Activated CD4-positive, CD25-positive, alpha-beta regulatory T cell treated with anti-CD3 and anti-CD28 coated beads, Interleukin-2, amount 50 U/mL, for 72 hours (primary cell): ENCODE measurements at places on chromosomes 3 and 15.
A peak's percentile ranks its signal among the peaks of the same experiment; 100 is the strongest.

- DNase-seq: no peak
Measured at GRCh38 chr3:8882171-8882593, 81.1 kb downstream of the RAD18 start.

- DNase-seq: no peak
Measured at GRCh38 chr3:66532160-66532587, 31.4 kb upstream of the LRIG1 start.

DNA sequence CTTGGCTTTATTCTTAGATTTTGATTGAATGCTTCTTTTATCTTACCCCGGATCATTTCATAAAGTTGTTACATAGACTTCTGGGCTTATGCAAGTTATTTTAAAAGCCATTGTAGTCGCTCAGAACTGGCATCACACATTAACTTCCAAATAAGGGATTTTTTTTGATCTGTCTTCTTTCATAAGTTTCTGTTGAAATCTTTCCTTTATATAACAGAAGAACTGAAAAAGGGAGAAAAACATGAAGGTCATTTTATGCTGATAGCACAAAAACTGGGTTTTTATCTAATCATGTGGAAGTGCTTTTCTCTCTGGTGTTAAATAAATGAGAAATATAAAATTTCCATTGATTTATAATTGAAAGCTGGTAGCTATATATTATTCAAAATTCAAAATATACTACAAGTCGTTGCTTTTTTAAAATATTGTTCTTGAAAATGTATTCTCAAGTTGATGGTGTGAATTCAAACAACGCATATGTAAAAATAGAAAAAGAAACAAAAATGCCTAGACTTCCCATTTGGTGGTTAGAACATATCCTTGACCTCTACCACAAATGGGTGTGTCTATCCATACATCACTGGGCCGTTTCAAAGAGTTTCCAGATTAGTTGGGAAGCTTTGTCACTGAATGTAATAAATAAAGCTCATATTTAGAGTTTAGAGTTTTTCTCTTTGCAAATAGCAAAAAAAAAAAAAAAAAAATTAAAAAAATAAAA is 258.3 kb upstream of the ZPLD1 start:
- DNase-seq: no peak

DNA sequence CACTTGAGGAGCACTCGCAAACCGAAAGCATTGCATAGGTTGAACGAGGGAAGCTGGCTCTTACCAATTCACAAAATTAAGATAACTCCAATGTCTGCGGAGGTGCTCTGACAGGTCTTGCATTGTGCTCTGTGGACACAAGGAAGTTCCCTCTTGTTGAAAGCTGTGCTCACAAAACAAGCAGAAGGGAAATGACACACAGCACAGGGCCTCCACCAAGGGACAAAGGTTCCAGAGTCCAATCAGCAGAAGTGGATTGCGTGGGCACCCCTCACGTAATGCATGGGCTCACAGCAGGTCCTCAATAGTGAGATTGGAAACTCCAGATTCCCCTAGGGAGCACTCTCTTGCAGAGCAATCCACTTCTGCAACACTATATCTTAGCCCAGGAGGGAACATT is 89.9 kb downstream of the ATP10A start:
- DNase-seq: no peak

GRCh38 chr15:68207176-68207935 is 2.2 kb upstream of the CALML4 start:
- no peak for DNase-seq

DNA sequence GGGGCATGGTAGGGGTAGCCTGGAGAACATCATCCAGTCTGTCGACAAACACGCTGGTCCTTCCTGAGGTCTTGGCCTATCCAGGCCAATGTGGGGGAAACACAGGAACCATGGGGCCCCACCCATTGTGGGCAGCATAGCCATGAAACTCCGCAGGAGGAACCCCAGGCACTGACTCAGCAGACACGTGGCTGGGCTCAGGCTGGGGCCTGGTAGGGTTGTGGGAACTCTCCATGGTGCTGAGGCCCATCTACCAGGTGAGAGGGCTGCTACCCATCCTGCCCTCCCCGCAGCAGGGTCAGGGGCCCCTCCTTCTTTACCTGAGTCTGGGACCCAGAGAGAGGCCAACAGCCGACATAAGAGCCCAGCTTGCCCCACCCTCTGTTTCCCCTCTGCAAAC is 22.6 kb upstream of the CACNA2D2 start:
- DNase-seq: peak; percentile 50
